Activated CD4-positive, alpha-beta T cell treated with anti-CD3 and anti-CD28 coated beads for 48 hours (primary cell): ENCODE measurements at places on chromosomes 2 and 18.

DNA sequence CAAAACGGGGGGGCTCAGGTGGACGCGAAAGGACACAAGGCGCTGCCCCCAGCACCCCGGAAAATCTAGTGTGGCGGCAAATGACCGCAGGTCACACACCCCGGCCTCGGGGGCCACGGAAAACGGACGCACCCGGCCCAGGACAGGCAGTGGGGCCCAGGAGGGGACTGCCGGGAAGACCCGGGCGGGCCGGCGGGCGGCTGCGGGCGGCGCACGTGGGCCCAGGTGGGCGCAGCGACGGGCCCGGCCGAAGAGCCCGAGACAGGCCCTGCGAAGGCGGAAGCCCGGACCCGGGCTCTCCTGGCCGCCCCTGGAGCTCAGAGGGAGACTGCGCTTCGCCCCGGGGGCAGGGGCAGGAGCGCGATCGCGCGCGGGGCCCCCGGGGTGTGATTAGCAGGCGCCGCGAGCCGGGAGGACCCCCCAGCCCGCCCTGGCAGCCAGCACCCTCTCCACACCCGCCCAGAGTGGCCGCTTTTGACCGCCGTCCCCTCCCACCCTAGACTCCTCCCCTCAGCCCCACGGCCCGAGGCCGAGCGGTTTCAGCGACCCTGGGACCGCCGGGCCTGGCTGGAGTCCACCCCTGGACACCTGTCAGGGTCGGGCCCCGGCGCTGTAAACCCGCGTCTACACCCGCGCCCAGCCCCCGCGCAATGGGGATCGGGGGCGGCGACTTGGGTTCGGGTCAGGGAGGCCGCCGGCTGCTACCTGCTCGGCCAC, 773 bp downstream of the MBP start:
- peak; percentile 38 for DNase-seq

- DNase-seq = no peak
Measured at GRCh38 chr2:71791501-71792135, 338.3 kb downstream of the DYSF start.

DNA sequence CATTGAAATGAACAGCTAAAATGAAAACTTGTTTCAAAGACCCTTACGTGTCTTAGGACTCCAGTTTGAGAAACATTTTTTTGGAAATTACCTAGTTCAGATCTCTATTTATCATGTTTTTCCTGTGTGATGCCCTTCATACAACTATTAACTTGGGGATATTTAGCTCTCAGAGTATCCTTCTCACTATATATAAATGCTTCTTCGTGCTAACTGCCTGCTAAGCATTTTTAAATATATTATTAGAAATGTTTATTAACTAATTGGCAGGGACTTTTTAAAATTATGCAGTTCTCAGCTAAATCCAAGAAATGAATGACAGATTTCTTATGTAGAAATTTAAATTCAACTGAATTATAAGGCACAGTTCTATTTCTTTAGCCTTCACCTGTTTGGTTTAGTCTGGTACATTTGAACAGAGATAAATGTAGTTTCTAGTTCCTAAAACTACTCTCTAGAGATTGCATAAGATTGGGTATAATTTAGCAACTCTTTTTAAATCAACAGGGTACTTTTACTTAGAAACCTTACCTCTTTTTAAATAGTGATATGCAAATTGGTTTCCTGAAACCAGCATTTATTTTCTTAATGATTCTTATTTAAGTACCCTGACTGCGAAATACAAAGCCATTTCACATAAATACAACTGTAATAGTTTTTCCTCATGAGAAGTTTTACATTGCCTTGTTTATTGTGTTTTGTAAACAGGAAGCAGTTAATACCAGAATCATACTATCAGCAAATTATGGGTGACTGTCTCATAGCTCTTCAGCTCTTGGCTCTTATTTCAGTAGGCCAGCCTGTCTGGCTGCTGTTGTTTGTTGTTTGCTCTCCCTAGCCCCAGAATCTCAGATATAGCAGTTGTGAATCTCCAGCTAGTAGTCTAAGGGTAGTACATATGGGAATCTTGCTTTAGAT, 140.7 kb downstream of the PTRHD1 start:
- DNase-seq = no peak

DNA sequence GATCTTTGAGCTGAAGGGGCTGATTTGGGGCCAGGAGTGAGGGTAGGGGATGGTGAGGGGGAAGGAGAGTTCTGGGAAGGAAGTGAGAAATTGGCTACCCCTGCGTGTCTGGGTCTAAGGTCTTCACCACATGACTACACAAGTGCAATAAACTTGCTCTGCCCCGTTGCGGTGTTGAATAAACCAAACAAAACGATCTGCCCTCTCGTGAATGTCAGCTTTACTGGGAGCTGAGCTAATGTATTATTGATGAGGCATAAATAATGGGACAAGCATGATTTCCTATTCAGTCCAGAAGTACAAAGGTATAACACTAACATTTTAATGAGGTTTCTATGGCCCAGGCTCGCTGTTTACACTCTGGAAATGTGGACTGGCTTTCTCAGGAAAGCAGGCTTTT, 8.0 kb upstream of the CFAP221 start:
- DNase-seq = no peak

DNA sequence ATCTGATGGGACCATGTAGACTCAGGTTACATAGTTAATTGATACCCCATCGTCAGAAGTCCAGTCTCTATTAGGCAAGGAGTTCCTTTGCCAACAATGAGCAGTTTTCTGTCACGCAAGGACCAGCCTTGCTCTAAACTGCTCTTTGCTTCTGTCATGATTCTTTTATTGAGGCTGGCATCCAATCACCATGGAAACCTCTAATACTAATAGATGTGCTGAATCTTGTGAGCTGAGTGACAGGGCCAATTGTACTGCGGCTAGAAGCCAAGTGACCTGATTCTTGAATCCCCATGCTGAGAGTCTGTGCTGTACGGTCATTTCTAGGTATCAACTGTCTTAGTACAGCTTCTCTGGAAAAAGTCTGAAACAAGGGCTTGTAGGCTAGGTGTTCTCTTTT, 395.6 kb downstream of the RND3 start:
- DNase-seq = no peak

DNA sequence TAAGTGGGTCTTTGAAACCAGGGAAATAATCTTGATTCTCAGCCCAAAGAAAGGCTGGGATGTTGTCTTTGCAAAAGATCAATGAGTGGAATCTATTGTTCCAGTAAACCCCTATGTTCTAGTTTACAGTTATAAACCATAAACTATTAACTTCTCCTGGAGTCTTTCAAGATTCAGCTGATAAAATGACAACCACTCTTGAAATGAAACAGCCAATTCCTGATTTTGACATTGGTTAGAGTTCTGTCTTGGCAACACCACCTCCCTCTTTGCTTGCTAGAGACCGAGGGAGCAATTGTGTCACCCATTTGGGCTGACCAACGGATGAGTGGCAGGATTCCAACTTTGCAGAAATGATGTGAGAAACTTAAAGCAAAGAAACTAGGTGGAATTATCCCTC, 746.9 kb downstream of the SLC4A3 start:
- no peak for DNase-seq

DNA sequence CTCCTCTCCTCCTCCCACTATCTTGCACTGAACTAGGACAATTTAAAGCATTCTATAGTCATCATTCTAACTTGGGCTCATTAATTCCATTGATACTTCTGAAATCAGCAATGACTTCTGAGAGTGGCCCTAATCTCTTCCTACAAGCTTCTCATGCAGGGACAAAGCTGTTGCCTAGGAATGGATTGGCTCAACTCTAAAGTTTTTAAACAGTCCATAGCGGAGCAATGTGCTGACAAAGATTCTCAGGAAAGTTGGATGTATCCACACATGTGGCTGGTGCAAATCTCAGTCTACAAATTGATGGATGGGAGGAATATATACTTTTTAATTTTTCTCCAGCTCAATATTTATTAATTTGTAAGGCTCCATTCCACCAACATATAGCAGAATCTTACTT, 388.9 kb downstream of the SETBP1 start:
- DNase-seq = no peak

- no peak for DNase-seq
Measured at GRCh38 chr2:105432749-105433148, 33.9 kb upstream of the FHL2 start.

DNA sequence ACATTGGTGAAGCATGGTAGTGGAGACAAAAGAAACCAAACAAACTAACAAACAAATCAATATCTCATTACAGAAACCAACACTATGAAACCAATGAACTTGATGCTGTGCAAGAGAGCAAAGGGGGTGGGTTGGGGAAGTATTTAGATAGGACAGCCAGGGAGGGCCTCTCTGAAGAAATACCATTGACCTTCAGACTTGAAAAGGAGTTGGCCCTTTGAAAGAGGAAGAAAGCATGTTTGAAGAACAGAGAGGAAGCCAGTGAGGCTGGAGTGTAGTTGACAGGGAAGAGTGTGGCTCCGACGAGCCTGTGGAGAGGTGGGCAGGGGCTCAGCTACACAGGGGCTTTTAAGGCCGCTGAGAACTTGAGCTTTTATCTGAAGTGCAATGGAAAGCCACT, 151.0 kb upstream of the GATA6 start:
- DNase-seq = no peak

- DNase-seq = peak; percentile 33
Measured at GRCh38 chr2:241940329-241940728, 70.8 kb downstream of the RTP5 start.

- no peak for DNase-seq
Measured at GRCh38 chr2:156311976-156312375, 20.5 kb downstream of the NR4A2 start.

- no peak for DNase-seq
Measured at GRCh38 chr2:150165442-150165841, 322.0 kb downstream of the RND3 start.

DNA sequence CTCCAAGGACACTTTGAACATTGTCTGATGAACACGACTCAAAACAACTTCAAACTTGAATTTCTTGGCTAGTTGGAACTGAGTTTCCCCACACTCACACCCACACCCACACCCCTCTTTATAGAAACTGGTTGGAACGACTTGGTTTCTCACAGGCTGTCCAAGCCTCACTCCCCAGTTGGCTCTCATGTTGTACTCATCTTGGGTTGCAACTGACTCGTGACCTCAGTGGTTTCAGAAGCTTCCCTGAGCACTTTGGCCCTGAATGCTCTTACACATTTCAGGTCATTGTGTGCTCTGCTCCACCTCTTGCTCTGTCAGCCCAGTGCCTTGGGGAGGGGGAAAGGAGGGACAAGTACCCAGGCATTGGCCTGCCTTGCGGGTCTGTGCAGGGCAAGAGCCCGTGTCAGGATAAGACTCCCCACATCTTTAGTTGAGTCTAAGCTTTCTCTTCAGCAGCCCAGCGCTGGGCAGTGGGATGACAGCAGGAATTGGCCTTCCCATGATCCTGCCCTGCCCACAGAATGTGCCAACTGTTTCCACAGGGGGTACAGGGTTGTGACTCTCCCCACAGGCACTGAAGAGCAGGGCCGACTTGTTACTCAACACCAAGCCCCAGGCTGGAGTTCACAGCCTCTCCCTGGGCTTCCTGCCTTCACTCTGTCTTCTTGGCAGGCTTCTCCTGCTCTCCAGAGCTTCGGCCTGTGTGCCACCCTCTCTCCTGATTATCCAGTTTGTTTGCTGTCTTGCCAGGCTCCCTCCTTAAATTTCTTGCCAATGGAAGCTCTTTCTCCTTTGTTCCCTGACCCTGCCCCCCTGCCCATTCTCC, 104.6 kb downstream of the RTN4 start:
- peak; percentile 62 for DNase-seq

DNA sequence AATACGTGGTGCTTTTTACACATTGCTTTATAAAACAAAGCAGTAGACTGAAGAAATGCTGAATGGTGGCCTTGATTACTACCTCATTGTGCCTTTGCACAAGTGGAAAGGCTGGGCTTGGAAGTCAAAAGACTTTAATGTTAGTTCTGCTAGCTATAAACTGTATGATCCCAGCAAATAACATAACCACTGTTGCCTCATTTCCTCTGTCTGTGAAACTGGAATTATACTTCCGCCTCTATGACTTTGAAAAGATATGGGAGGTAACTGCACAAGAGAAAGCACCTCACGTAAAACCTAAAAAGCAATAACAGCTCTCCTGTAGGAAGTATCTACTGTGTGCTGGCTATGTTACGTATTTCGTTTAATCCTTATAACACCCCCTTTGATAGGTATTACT, 43.4 kb upstream of the DSC1 start:
- no peak for DNase-seq

DNA sequence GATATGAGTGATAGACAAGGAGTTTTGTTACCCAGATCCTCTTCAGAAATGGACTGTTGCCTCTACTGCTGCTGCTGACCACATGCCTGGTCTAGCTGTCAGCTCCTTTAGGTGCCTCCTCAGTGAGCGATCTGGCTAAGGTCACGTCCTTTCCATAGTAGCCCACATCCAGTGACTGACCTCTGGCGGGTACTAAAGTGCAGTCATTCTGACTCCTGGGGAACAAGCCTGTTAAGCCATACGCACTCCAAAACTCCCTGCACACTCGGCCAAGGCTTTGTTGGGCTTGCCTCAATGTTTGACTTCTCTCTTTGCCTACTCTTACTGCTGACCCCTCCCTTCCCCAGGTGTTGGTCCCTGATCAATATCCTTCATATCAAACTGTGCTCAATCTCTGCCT, 685.2 kb downstream of the IRS1 start:
- no peak for DNase-seq

DNA sequence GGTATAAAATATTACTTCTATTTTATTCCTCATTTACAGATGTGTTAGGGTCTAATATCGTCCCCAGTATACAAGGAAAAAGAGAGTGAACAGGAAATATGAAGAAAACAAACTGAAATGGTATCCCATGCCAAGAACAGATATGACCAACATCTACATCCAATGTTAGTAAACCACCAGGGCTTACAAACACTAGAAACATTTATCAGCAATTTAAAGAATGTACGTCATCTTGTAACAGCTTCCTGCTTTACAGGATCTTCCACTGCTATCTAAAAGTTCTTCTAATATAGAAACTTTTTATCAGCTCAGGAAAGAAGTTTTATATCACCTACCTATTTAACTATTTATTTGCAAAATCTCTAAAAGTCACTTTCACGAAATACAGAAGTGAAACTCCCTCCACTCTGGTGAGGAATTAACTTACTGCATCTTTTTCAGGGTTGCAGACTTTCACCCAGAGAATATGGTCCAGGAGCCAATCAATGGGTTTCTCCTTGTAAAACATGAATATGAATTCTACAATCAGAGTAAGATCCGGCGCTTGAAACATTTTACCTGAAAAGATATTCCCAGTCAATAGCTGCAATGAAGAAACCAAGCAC, 35.2 kb downstream of the UNC50 start:
- no peak for DNase-seq

DNA sequence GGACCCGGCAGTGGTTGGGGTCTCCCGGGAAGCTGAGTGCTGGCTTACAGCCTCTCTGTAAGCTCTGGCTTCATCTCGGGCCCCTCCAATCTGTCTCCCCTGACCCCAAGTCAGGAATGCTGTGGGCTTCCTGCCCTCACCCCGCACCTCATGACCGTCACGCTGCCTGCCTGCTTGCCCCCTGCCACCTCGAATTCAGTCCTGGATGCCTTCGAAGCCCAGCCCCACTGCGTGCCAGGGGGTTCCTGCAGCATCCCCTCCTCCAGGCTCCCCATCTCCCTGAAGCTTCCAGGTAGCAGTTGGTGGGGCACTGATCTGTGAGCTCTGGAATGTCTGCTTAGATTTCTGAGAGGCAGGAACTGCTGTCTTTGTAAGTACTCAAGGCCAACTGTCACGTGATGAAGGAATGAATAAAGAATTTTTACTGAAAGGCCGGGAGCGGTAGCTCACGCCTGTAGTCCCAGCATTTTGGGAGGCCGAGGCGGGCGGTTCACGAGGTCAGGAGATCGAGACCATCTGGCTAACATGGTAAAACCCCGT, 6.5 kb downstream of the CLHC1 start:
- DNase-seq = no peak
